NCI-H460 (cell line): ENCODE measurements at places on chromosomes 12 and 14. TPM values are rescaled to one million over a fixed set of nuclear protein-coding genes. Genes with fewer than 3 reads are reported as not detected.

The ERBB3 gene
- 0.78 and 1.1 TPM in 2 replicates for total RNA-seq

DNA sequence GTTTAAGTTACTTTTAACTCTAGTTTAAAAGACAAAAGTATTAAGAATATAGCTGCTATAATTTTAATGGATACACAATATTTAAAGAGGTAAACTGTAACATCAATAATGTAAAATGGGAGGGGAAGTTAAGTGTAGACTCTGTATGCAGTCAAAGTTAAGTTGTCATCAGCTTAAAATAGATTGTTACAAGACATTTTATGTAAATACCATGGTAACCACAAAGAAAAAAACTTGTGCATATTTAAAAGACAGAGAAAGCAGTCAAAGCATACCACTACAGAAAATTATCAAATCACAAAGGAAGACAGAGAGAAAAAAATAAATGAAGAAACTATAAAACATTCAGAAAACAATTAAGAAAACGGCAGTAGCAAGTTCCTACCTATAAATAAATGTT is 73.3 kb downstream of the CEP128 start:
- no peak for DNase-seq

DNA sequence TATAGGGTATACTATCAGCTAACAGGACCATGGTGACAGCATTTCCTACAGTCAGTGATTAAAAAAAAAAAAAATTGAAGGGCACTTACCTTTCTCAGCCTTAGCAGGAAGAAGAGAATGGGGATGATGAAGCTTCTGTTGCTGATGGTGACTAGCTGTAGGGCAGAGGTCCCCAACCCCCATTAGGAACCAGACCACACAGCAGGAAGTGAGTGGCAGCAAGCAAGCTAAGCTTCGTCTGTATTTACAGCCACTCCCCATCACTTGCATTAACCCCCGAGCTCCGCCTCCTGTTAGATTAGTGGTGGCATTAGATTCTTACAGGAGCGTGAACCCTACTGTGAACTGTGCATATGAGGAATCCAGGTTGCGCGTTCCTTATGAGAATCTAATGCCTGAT is 91.3 kb upstream of the USP44 start:
- no peak for DNase-seq

- DNase-seq = no peak
Measured at GRCh38 chr12:100447381-100447780, 26.3 kb upstream of the NR1H4 start.

DNA sequence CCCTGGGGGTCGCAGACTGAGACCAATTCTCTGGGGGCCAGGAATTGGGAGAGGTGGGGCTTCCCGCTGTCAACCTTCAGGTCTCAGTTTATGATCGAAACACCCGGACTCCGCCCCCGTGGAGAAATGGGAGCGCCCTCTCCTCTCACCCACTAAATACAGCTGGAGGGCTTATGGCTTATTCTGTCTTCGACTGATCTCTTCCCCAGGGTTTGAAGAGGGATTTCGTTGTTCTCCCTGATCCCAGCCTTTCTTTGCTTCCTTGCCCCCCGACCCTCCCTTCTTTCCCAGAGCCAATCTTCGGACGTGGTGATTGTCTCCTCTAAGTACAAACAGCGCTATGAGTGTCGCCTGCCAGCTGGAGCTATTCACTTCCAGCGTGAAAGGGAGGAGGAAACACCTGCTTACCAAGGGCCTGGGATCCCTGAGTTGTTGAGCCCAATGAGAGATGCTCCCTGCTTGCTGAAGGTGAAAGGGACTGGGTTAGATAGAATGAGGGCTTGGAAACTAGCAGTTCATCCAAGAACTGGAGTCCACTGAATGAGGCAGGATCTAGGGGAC is 607 bp downstream of the OS9 start:
- no peak for DNase-seq

DNA sequence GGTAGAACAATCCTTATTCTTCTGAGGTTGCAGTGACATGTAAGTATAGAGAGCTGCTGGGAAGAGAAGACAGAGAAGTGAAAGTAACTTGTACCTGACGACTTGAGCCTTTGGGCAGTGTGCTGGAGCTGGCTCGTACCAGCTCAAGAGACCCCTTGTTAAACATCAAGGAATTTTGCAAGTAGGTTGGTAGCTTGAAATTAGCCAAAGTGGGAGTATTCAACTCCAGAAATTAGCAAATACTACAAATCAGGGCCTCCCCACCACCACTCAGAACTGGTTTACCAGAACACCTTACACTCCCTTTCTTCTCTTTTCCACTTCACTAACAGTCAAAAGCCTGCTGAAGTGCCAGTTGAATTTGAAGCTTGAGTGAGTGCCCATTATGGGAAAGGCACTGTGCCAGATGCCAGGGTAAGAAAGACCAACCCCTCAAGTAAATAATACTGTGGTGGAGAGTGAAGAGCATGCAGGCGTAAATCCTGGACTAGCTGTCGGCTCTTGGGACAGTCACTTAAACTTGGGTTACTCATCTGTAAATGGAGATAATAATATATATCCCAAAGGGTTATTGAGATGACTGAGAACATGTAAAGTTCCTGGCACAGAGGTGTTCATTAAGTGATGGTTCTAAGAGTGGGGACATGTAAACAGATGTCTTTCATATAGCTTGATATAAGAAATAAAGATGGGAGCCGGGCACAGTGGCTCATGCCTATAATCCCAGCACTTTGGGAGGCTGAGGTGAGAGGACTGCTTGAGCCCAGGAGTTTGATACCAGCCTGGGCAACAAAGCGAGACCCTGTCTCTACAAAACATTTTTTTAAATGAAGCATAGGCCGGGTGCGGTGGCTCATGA is 27.0 kb upstream of the EID3 start:
- DNase-seq = no peak

DNA sequence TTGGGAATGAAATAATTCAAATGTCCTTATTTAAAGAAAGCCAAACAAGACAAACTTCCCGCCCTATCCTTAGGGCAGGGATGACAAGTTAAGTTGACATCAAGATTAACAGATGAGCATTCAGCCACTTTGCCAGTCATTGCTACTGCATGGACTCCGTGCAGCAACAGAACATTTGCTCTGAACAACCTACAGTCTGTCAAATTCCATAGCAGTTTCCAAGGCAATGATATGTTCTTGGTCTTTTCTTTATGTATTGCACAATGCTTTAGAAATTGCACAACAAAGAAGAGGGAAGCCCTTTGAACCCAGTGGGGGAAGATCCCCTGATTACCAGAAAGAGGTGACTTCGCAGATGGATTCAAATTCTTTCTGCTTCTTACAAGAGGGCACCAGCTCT is 269.8 kb downstream of the BCAT1 start:
- no peak for DNase-seq

The GDF3 gene
- total RNA-seq = not detected in 2 replicates

The RND1 gene
- 0.17 TPM in 1 of 2 replicates, not detected in the other for total RNA-seq

GRCh38 chr14:98112194-98112780 is 1159.7 kb downstream of the BCL11B start:
- DNase-seq = no peak

DNA sequence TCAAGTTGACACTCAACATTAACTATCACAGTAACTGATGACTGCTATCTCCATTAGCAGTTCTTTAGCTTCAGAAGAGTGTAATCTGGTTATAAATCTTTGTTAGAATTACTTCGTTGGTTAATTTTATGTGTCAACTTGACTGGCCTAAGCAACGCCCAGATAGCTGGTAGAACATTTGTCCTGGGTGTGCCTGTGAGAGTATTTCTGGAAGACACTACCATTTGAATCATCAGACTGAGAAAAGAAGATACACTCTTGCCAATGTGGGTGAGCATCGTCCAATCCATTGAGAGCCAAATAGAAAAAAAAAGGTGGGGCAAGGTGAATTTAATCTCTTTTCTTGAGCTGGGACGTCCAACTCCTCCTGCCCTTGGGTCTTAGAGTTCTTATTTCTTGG is 129.0 kb downstream of the IGF1 start:
- no peak for DNase-seq

DNA sequence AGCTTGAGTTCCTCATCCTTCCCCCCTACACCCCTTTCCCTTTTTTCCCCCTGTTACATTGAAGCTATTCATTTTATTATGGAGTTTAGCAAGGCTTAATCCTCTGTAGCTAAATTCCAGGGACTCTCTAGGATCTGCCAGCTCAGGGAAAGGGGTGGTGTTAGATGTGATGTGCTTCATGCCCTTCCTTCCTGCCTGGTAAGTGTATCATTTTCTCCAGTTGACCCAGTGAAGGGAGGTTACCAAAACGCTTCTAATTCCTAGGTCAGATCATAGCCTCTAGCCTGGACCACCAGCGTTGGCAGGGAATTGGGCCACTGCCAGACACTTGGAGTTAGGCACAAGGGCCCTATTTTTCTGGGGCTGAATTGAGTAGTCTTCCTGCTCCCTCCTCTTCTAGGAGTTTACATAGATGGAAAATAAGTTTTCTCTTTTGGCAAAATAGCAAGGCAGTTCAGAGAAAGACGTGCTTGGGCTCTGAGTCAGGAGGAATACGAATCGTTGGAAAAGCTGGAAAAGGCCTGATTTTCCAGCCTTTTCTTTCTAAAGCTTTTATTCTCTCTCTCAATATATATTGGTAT is 88.3 kb downstream of the NPAS3 start:
- DNase-seq = no peak

The GLIPR1L1 gene
- not detected in 2 replicates for total RNA-seq

DNA sequence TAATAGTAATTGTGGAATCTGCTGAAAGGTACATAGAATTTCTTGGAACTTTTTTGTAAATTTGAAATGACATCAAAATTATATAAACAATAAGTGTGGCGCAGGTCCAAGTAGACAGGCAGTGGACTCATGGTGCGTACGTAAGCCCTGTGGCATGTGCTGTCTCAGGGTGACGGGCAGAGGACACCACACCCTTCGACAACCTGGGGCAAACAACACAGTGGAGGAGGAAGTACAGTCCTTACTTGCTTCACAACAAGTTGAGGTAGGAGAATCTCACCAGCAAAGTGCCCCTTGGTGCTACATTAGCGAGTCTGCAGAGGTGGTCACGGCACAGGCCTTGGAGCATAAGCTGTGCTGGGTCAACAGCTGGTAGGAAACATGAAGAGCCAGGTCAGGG is 180.9 kb downstream of the AEBP2 start:
- DNase-seq = peak; percentile 78

DNA sequence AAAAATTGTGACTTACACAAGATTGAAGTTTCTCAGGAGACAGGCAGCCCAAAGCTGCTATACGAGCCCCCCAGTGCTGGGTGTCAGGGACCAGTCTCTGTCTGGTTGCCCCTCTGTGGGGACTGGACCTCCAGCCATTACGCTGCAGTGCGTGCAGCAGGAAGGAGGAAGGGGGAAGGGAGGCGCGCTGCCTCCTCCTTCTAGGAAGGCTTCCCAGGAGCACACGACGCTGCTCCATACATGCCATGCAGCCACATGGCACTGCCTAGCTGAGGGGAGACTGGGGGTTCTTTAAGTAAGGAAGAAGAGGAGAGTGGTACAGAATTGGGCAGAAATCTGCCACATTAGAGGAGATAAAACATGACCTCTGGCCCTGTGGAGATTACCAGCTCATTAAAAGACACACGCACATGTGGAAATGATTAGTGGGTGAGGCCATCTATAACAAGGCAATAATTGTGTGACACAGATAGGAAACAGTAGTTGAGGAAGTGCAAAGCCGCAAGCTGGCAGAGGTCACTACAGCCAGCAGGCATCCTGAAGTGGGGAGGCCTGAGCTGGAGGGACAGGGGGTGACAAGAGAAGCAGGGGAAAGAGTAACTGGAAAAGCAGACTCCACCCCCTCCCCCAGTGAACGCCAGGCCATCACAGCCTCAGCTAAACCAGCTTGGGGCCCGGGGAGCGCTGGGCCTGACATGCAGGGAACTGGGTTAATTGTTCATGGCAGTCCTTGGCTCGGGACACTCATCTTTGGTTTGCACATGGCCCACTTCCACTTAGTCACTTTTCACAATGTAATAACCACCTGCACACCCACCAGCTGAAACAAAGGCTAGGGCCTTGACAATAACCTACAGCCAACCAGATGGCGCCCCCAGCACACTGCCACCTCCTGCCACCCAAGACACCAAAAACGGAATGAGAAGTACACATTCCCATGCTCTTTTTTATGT is 39.6 kb downstream of the CCDC88C start:
- no peak for DNase-seq

DNA sequence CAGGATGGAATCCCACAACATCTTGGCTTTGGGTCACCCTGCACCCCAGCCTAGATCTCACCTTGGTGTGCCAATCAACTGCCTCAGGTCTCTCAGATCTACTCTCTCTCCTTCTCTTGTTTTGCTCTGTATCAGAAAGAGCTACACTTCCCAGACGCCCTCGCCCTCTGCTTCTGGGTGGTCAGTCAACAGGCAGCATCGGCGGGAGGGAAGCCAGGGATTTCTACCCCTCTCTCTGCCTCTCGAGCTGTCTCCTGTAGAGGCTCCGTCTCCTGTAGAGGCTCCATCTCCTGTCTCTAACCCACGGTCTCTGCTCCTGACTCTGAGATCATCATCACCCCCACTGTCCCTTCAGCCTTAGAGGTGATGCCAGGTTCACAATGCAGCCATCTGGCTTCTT is 151.6 kb downstream of the PIWIL1 start:
- DNase-seq = no peak

DNA sequence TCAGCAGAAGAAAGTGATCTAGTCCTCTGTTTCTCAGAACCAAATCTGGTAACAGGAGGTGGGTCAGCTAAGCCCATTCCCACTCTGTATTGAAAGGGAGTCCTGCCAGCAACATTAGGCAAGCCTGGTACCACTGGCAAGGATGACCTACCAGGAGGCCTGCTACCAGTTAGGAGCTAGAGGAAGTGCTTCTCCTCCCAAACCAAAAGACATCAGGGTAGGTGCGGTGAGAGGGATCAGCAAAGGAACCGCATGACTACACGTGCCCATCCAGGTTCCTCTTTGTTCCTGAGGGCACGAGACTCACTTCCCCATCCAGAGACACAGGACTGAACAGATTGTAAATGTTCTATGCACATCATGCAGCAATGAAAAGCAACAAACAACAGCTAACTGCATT is 2.8 kb downstream of the KLRC4 start:
- no peak for DNase-seq

The TAS2R20 gene
- 0.84 and 1.8 TPM in 2 replicates for total RNA-seq

DNA sequence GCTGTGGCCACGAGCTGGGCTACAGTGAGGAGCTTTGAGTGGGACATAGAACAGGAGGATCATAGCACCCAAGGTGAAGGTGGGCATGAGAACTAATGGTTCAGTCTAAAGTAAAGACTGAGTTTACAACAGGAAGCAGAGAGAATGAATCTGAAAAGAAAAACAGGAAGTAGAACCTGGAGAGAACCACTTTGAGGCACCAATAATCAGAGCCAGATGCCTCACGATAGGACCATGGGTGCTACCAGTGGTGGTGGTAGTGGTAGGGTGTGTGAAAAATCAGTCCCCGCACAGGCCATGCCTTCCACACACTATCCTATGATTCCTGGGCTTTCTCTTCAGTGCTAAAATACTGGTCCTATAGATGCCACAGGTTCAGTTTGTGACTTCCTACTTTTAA is 293.6 kb downstream of the AKAP6 start:
- DNase-seq = no peak

GRCh38 chr14:101105045-101105444 is 201.5 kb upstream of the RTL1 start:
- no peak for DNase-seq
